Activated T-helper 1 cell treated with anti-CD3 and anti-CD28 coated beads, Interleukin-2, amount 50 U/mL, for 16 hours (primary cell): ENCODE measurements at places on chromosomes 7 and 10.
A peak's percentile ranks its signal among the peaks of the same experiment; 100 is the strongest.

- no peak for DNase-seq
Observed at GRCh38 chr10:86779220-86780017, 23.0 kb downstream of the BMPR1A start.

DNA sequence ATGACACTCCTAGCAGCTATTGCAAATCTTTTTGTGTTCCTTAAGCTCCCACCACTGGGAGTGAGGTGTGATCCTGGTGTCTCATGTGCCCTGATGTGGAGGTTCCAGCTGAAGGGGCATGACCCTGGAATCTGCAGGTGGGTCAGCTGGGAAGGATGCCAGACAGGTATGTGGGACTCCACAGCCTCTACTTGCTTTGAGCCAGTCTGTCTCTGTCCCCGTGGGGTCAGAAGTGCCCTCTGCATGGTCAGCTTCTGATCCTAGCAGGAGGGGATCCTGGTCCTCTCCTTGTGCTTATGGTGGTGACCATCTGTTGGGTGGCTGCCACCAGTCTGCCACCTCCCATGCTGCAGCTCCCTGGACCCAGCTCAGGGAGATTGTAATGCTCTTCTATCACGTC lies 51.1 kb upstream of the COMTD1 start:
- DNase-seq, result no peak

GRCh38 chr7:73340514-73340913 lies 12.6 kb downstream of the FKBP6 start:
- DNase-seq, result no peak

GRCh38 chr10:84004221-84004620 lies 135.1 kb upstream of the GHITM start:
- DNase-seq, result no peak

GRCh38 chr10:74937266-74937856 lies 111.0 kb downstream of the KAT6B start:
- DNase-seq, result no peak

DNA sequence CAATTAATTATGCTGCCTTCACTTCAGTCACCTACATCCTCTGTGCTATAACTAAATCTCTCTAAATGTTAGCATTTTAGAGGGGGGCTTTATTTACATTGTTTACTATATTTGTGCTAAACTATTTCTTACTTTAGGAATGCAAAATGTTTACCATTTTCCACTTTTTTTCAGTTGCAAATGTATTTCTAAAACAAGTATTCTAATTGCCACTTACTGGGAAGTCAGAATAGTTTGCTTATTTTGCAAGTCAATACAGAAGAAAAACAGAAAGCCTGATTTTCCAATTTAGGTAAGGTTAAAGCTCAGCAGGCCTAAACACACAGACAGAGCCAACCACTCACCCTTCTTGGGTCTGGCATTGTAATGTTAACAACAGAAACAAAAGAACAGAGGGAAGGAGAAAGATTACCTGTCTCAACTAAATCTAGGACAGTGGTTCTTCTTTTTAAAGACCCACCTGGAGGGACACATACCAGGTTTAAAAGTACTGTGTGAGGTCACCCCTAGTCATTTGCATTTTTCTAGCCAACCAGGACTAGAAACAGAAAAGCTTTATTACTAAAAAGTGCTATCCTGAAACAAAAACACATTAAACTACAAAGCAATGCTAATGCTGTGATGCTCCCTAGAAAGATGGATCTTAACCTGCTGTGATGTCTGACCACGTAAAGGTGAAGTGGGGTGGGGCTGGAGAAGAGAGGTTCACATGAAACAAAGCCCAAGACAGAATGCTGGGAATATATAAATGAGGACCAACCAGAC lies 178.2 kb downstream of the SLC25A13 start:
- no peak for DNase-seq

GRCh38 chr10:92839191-92840085 lies 8.9 kb upstream of the EXOC6 start:
- peak; percentile 9 for DNase-seq

- DNase-seq, result no peak
Observed at GRCh38 chr10:100128951-100129350, 47.3 kb upstream of the CPN1 start.

- DNase-seq, result no peak
Observed at GRCh38 chr10:80413271-80413996, 5.1 kb downstream of the PRXL2A start.

GRCh38 chr10:73647211-73647874 lies 6.1 kb upstream of the MYOZ1 start:
- DNase-seq, result no peak

DNA sequence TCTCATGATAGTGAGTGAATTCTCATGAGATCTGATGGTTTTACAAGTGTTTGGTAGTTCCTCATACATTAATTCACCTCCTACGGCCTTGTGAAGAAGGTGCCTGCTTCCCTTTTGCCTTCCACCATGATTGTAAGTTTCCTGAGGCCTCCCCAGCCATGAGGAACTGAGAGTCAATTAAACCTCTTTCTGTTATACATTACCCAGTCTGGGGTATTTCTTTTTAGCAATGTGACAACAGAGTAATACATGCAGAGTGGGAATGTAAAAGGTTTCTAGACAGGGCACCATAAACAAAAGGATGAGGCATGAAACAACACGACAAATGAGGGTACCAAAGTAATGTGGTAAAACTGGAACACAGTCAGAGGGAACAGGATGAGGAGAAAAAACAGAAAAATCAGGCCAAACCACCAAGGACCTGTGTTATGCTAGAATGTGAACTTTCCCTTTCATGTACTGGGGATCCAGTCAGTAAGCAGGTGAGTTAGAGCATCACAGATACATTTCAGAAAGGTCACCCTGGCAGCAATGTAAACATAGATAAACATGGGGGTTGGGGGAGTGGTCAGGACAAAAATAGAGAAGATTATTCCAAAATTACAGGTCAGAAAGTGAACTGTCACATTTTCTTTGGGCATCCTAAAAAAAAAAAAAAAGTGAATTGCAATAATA lies 31.9 kb downstream of the ANKRD26 start:
- no peak for DNase-seq

DNA sequence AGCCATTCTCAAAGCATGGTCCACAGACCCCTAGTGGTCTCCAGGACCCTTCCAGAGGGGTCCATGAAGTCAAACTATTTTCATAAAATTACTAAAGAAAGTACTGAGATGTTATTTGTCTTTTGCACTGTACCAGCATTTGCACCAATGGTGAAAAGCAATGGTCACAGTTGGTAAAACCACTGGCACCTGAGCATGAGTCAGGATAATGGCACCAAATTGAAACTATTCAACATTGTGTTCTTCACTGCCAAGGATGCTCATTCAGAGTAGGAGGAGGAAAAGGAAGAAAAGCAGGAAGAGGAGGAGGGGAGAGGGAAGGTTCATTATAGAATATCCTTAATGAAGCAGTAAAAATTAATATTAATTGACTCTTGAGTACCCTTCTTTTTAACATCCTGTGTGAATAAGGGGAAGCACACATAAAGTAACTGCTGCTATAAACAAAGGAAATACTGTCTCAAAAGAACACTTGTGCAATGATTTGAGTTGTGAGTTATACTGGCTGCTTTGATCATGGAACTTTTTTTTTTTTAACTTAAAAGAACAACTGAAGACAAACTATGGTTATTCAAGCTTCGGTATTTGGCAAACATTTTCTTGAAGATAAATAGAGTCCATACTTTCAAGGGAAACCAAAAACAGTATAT lies 60.2 kb downstream of the MPP7 start:
- DNase-seq, result no peak

GRCh38 chr10:75648351-75648750 lies 216.9 kb downstream of the LRMDA start:
- no peak for DNase-seq

DNA sequence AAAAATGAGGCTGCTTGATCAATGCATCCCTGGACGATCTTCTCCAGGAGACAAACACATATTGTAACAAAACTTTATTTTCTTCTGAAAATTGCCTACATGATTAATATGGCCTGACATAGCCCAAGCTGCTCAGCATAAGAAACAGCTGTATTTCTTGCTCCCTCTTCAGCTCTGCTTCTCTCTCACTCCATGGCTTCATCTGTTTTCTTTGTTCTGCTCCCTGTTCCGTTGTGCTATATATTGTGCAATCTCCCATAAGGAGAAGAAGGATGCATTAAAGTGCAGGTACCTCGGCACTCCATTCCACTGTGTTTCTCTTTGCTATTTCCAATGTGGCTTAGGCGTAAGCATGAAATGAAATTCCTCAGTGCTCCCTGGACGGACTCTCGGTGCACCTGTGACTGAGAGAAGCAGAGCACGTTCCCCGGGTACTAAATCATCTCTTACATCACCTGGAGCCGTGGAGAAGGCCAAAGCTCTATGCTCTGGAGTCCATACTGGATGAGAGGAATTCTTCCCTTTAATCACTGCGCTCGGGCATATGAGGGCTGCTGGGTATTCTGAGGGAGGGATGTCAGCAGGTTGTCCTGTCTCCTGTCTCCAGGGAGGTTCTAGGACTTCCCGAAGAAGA lies 254.3 kb downstream of the GALNT17 start:
- no peak for DNase-seq

DNA sequence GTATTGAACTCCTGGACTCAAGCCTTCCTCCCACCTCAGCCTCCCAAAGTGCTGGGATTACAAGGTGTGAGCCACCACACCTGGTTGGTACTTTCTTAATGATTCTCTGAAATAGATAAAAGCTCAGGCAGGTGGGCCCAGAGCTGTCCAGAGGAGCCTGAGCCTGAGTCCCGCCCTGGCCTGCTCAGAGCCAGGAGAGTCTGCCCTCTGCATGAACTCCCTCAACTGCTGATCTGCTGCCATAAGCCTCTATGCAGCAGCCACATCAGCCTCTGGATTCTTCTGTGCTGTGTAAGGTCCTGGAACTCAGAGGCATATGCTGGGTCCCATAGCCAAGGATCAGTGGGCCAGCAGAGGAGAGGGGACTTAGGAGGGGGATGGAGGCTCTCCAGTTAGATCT lies 23.1 kb upstream of the DDIT4 start:
- no peak for DNase-seq

GRCh38 chr10:42998481-42999384 lies 78.1 kb upstream of the RET start:
- no peak for DNase-seq

DNA sequence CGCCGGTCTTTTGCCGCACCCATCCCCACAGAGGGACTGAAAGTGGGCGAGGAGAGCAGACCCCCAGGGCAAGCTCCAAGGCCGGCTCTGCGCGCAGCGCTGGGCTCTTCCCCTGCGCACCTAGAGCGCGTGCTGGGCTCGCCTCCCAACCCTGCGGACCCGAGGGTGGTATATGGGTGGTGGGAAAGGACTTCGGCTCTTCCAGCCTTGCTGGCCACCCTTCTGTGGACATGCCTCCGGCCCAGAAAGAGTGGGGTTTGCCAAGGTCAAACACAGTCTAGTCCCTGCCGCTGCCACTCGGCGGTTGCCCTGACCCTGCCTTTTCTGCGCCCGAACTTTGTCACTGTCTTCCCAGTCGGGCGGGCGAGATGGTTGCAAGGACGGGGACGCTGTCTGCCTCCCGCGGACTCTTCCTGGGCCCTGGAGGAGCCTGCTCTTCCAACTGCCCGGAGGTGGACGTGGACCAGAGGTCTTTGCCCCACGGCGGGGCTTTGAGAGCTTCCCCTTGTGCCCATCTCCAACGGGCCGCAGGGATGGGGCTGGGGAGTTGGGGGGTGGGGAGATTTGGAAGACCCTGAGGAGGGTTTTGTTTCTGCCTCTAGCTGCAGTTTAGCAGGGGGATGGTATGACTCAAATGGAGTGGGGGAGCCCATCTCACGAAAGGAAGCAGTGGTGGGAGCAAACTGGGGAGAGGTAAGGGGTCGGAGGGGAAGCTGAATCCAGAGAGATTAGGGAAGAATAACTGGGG lies 1.5 kb downstream of the ADCY1 start:
- no peak for DNase-seq

- no peak for DNase-seq
Observed at GRCh38 chr10:103793429-103793828, 61.9 kb downstream of the SH3PXD2A start.

- no peak for DNase-seq
Observed at GRCh38 chr7:140525743-140526142, 46.4 kb upstream of the MKRN1 start.

DNA sequence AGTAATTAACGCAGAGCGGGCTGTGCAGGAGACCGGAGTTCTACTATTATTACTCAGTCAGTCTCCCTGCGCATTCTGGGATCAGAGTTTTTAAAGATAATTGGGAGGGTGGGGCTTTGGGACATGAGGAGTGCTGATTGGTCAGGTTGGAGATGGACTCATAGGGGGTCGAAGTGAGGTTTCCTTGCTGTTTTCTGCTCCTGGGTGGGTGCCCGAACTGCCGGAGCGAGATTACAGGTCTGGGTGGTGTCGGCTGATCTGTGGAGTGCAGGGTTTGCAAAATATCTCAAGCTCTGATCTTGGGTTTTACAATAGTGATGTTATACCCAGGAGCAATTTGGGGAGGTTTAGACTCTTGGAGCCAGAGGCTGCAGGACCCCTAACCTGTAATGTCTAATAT lies 3.9 kb upstream of the LRRC27 start:
- no peak for DNase-seq

DNA sequence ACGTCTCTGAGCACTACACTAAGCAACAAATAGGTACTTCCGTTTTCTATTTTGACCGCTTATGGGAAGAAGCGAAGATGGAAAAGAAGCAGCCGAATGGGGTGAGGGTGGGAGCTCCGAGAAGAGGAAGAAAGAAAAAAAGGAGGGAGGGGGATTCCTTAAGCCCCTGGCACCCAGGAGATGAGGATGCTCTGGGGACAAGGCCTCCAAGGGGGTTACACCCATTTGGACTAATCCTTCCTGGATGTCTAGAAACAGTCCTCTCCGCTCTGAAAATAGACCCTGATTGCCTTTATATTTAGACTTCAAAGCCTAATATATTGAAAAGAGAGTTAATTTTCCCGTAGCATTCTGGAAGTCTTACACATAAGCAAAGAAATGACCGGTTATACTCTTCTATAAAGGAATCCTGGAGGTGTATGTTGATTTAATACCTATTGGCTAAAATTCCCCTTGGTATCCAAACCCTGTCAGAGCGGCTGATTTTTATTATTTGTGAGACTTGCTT lies 676 bp upstream of the HTR7 start:
- no peak for DNase-seq

DNA sequence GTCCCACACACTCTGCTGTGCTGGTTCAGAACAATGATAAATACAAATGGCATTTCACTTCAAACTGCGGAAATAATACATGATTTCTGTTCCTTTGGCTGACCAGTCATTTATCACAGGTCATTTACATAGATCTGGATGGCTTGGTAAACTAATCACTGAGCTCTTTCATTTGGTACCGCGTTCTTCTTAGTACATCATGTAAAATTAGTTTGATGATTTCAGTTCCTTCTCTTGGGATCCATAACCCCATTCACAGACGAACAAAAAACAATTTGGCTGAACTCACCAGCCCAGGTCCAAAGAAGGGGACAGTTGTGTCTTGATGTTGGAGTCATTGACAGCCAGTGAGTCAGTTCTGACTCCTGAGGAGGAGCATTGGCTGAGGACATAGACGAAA lies 689.8 kb downstream of the INHBA start:
- no peak for DNase-seq

GRCh38 chr7:44176486-44176885 lies 12.8 kb downstream of the GCK start:
- DNase-seq, result no peak
